ENCODE measurements at places on chromosomes 1 and 21.

DNA sequence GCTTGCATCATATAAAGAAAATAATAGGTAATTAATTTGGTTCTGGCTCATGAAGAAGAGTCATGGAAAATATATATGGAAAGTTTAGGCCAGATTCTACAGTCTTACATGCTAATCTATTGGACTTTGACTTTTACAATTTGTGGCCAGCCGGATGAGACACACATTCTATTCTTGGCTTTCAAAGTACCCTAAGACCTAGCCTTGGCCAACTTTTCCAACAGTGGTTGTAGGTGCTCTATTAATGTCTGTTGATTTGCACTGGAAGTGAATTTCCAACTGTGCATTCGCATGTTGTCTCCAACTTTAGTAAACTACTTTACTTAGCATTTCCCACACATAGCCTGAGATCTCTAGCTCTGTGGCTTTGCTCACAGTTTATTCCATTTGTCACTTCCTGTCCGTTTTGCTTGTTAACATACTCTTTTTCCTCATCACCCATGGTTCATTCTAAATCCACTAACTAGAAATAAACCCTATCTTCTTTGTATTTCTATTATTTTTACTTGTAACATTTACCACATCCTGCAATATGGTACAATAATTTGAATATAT lies 644.0 kb downstream of the PTPRC start:
- DNase-seq, result no peak

DNA sequence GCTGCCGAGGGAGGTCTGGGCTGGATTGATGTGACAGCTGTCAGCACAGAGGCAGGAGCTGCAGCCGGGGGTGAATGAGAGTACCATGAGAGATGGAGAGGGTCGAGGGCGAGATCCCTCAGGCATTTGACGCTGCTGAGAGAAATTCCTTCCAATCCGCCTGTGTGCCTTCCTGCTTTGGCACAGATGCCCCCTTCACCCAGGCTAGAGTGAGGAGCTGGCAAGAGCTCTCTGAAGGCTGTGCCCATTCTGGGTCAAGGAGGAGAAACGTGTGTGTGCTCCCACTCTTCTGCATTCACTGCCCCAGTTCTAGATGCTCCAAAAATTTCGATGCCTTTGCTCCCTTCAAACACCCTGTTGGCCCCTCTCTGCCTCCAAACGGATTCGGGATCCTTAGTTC lies 4.8 kb downstream of the ARTN start:
- DNase-seq, result no peak

- peak; percentile 21 for DNase-seq
These were observed 2.8 kb downstream of the ITPKB start for GRCh38 chr1:226736001-226736907.

DNA sequence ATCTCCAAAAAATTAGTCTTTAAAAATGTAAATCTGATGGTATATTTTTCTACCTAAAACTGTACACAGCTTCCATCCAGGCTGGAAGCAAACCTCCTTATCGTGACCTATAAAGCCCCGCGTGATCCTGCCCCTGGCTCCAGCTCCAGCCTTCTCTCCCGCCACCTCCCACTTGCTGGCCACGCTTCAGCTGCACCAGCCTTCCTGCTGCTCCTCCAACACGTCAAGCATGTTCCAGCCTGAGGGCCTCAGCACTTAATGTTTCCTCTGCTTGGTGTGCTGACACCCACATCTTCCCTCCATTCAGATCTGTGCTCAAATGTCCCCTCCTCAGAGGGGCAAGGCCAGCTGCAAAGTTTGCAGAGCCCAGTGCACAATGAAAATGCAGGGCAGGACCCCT lies 123.5 kb upstream of the MAGI3 start:
- no peak for DNase-seq

GRCh38 chr21:45540601-45540970 lies 1.7 kb downstream of the SLC19A1 start:
- no peak for DNase-seq

DNA sequence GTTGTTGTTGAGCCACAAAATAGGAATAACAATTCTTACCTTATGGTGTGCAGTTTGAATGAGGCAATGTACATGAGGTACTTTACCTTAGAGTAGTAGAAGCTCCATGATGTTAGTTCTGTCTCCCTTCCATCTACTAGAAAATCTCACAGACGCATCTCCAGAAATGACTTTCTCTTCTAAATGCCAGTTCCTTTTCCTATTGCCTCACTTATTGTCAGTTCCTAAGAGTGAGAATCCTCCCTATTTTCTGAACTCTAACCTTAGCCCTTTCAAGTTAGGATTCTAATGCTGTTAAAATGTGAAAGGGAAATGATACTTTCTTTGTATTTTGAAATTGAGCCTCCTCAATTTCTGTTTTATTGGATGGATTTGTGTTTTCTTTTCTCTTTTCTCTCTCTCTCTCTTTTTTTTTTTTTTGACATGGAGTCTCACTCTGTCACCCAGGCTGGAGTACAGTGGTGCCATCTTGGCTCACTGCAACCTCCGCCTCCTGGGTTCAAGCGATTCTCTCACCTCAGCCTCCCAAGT lies 18.6 kb upstream of the MAPKAPK2 start:
- no peak for DNase-seq

DNA sequence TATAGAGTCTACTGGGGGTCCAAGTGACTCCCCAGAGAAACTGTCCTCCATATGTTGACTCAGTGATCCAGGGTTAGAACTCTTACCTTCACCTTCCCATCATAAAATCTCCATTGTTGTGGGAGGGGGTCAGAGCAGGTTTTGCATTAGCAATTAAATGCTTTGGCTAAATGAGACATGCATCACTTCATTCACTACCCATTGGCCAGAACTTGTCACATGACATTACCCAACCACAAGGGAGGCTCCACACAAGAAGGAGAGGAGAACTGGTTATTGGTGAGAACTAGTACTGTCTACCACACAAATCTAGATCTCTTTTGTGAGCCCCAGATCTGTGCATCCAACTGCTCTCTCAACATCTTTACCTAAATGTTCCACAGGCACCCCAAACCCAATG lies 4.2 kb upstream of the C1orf162 start:
- DNase-seq, result no peak

DNA sequence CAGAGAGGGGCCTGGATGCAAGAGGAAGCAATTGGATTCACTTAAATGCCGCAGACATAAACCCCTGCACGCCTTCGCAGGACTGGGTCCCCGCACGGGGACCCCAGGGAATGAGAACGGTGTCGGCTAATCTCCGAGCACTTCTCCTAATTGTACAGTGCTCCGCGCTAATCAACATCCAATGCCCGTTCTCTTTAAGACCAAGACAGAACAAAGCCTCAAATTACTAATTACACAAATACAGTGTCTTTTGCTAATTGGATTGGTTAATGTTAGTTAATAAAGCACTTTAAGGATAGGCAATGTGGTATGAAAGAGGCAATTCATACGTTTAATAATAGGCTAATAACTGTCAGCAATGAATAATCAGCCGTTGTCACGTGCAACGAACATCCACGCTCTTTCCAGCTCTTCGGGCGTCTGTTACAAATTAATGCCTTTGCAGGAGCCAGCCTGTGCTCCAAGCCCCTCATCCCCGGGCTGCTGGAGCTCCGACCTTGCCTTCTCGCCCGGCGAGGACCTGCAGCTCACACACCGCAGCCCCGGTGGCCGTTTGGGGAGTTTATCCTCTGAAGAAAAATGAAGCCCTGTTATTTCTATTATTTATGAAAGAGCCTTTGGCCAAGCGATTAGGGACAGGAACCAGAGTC lies 157.8 kb downstream of the PRDM16 start:
- DNase-seq, result no peak

DNA sequence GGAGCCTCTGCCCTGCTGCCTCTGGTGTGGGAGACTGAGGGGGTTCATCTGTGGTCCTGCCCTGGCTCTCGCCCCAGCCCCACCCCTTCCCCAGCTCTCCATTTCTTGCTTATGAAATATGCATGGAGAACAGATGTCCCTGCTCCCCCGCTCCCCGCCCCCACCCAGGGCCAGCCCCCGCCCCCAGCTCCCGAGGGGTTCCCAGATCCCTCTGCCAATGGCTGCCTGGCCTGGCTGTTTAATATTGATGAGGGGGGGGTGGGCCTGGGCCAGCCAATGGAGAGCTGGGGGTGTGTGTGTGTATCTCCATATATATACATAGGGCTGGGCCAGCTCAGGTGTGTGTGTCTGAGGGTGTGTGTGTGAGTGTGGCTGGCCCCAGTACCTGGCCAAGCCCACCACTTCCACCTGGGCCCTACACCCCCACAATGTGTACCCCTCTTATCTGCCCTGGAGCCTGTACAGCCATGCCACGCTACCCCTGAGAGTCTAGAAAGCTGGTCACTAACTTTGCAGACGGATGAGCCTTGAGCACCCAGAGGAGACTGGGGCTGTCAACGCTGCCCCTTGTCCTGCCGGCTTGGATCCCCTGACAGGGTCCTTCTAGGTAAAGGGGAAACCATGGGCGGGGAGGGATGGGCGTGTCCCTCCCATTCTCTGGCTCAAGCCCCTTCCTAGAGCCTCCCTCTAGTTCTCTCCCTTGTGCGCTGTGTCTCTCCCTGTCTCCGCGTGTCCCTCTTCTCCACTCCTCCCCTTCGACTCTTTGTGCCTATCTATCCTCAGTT lies at the start of gene NHLH1:
Gene NHLH1 (plus strand): TSS at position 341 of the 785 bp plus-strand sequence. CDS start 3,661 bp downstream, outside the sequence.
- DNase-seq, result no peak

GRCh38 chr1:205577874-205578658 lies 53.7 kb downstream of the ELK4 start:
- DNase-seq, result no peak

DNA sequence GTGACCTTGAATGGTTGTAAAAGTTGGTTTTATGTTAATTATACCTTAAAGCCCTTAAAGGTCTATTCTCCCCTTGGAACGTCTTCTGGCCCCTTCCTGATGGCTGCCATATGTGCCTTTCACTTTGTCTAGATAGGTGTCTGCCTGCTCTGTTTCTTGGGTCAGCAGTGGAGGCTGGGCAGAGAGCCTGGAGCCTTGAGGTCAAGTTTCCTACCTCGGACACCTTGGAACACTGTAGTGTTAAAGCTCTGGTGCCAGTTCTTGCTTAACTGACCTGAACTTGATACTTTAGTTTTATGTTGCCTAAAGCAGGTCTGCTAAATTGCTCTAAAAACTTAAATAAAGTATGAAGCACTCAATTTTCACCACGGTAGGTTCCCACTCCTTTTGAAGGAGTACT lies 86.5 kb downstream of the CDC14A start:
- no peak for DNase-seq

DNA sequence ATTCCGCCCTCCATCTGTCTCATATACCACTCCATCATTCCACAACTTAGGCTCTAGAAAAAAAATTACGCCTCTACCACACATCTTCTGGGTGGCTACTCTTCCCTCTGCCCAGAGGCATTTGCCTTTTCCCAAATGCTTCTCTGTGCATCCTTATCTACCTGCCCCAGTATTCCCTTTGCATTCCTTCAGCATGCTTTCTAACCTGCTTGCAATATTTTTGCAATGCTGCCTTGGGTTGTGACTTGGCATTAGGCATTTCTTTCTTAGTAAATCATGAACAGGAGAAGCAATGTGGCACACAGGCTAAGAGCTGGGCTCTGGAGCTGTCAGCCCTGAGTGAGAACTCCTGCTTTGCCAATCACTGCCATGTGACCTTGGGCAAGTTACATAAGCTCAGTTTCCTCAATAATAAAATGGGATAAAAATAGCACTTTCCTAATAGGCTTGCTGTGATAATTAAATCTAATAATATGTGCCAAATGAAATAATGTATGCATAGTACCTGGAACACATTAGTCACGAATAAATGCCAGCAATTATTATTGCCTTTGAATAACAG lies 276.0 kb downstream of the ASTN1 start:
- no peak for DNase-seq

GRCh38 chr1:234369033-234369430 lies 4.2 kb upstream of the COA6 start:
- DNase-seq, result no peak

GRCh38 chr1:6035303-6035702 lies 10.4 kb upstream of the KCNAB2 start:
- no peak for DNase-seq

DNA sequence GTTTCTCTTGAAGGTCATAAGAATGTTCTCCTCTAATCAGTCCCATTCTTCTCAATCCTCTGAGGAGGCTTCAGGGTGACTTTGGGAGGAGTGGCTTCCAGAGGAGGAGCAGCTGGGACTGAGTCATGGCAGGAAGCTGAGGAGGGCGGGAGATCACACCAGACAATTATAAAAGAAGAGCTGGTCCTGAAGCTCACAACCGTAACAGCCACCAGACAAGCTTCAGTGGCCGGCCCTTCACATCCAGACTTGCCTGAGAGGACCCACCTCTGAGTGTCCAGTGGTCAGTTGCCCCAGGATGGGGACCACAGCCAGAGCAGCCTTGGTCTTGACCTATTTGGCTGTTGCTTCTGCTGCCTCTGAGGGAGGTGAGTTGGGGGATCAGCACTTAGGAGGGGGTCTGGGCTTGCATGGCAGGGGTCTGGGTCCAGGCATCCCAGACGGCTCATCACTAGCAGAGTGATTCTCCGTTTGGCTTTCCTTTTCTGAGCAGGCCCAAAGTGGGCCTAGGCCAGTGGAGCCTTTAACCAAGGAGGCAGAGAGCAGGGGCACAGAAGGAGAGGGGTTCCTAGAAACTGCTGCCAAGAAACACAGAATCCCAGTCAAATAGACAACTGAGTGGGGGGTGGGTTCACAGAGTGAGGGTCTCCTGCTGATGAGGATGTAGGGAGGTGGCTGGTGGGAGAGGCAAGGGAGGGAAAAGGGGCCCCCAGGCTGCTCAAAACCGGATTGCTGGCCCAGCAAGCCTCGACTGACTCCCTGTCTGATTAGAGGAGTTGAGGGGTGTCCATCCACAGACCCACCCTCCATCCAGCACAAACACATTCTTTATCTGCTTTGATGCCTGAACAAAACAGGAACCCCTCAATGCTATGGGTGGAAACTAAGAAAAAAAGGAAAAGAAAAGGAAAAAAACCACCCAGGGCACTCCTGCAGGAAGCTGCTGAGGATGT lies at the start of gene ECM1:
Gene ECM1 (plus strand): TSS at position 198 of the 953 bp plus-strand sequence. CDS start 101 bp downstream, at position 299.
- peak; percentile 17 for DNase-seq

DNA sequence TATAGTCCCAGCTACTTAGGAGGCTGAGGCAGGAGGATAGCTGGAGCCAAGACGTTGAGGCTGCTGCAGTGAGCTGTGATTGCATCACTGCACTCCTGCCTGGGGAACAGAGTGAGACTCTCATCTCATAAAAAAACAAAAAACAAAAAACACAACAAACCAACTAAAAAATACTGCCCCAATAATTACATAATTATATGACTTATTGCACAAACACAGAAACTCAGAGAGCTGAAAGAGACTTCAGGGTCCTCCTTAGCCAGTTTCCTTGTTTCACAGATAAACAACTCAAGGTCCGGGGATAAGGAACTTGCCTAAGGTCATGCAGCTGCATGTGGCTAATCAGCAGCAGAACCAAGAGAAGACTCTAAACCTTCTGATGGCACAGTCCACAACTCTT lies 11.9 kb downstream of the EXTL2 start:
- DNase-seq, result no peak

GRCh38 chr21:16363100-16363499 lies 633.3 kb downstream of the USP25 start:
- DNase-seq, result no peak

All from CD4-positive, alpha-beta T cell treated with Interleukin-1 beta for 1 hour (primary cell).